GM04504 (cell line): ENCODE measurements at places on chromosomes 6 and 20.

DNA sequence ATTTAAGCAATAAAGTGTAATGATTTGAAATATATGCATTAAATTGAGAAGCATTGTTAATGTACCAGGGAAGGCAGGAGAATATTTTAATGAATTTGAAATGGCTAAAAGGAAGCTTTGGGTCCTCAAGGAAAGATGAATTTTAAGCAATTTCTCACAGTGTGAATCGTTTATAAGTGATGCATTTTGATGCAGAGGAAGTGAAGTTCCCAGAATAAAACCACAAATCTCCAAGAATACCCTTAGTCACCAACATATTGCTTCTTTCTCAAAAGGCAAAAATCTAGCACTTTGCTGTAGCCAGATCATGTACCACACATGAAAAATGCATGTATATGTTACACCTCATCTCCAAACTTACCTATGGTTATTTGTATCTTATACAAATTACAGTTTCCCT is 11.7 kb downstream of the TPD52L1 start:
- no peak for DNase-seq

GRCh38 chr6:149545258-149545753 is 537 bp downstream of the PPIL4 start:
- DNase-seq, result no peak

DNA sequence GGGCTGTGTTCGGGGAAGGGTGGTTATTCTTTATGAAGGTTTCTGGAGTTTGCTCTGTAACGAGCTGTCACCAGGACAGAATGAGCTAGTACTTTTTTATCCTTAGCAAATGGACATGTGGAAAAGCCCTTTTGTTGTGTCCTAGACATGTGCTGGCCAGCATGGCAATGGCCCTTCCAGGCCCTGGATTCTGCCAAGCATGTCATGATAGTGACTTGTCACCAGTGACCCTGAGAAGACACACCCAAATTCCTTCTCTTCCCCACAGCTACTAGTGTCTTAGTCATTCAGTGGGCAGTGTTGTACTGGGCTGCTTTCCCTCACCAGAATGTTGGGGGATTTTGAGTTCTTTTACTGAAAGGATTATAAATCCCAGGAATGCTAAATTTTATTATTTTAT is 74.0 kb upstream of the XRN2 start:
- DNase-seq, result peak; percentile 9

GRCh38 chr6:90095788-90096187 is 200.9 kb downstream of the BACH2 start:
- DNase-seq, result no peak

DNA sequence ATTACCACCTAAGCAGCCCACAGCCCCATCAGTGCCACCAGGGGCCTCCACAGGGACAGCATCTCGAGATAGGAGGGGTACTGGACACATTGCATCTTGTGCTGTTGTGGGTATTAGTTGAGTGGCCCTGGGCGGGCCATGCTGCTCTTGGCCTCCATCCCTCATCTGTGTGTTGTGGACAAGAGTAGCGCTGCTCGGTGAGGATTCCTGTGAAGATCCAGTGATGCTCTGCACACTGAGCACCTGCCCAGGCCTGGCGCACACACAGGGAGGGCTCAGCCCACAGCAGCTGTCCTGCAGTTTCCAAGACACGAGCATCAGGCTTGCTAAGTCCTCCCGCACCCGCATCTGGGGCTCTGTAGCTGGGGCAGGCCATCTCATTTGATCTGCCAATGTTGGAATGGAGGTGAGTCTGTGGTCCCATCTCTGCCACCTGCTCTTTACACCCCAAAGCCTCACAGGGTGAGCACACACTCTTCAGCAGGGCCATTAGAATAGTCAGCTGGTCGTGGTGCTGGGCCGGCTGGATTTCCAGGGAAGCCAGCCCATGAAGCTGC is 32.0 kb downstream of the SPATA2 start:
- DNase-seq, result no peak

GRCh38 chr6:81233990-81234389 is 518.5 kb downstream of the TENT5A start:
- no peak for DNase-seq

- peak; percentile 3 for DNase-seq
Observed at GRCh38 chr6:116971959-116972358, 94.9 kb downstream of the RFX6 start.

- DNase-seq, result no peak
Observed at GRCh38 chr6:165889636-165890403, 226.8 kb upstream of the PDE10A start.

DNA sequence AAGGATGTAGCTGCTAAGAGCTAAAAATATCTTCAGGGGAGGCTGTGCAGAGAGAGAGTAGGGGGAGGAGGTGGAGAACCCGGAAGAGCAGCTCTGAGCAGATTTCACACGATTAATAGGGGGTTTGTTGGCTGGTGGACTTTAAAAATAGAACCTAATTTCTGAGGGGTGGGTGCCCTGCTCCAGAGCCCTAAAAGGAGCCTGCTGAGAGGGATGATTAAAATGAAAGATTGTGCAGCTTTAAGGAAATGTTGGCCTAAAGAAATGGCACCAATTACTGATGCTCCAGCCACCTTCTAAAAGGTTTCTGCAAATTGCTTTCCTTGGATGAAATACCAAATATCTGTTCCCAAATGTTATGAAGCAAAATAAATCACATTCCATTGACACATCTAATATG is 202.8 kb upstream of the BTBD3 start:
- DNase-seq, result no peak

- no peak for DNase-seq
Observed at GRCh38 chr6:4291453-4292403, 156.4 kb upstream of the ECI2 start.

DNA sequence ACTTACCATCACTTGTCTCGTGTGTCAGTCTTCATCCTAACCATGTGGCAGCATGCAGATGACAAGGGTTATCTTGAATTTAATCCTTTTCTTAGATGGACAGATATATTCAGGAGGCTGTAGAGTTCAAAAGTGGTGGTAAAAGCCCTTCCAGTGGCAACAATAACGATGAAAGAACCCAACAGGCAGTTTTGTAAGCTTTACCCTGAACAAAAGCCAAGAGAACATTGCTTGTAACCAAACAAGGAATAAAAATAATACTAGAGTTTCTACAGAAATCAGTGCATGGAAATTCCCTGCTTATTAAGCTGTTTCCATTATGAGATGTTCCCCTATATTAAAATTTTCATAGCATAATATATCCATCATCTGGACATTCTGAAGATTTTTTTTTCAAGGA is 69.7 kb downstream of the PDE7B start:
- no peak for DNase-seq

GRCh38 chr6:79574630-79575225 is 37.5 kb upstream of the LCA5 start:
- DNase-seq, result peak; percentile 2

GRCh38 chr6:37988696-37989095 is 169.2 kb downstream of the ZFAND3 start:
- DNase-seq, result no peak

DNA sequence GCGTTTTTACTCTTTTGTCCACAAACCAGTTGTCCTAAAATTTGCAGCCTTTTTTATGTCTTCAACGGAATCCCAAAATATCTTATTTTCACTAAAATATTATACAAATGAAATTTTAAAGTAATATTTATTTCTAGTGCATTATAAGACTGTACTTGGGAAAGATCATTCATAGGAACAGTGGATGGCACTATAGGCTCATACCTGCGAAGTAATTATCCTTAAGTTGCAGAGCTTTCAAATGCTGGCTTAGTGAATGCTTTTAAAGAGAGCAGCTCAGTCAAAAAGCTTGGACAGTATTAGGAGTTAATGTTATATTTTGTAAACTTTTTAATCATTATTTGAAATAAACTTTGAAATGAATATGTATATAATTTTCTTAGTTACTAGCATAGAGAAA is 254.9 kb downstream of the CDKAL1 start:
- no peak for DNase-seq

GRCh38 chr20:58111310-58112016 is 117.0 kb downstream of the ANKRD60 start:
- DNase-seq, result no peak

DNA sequence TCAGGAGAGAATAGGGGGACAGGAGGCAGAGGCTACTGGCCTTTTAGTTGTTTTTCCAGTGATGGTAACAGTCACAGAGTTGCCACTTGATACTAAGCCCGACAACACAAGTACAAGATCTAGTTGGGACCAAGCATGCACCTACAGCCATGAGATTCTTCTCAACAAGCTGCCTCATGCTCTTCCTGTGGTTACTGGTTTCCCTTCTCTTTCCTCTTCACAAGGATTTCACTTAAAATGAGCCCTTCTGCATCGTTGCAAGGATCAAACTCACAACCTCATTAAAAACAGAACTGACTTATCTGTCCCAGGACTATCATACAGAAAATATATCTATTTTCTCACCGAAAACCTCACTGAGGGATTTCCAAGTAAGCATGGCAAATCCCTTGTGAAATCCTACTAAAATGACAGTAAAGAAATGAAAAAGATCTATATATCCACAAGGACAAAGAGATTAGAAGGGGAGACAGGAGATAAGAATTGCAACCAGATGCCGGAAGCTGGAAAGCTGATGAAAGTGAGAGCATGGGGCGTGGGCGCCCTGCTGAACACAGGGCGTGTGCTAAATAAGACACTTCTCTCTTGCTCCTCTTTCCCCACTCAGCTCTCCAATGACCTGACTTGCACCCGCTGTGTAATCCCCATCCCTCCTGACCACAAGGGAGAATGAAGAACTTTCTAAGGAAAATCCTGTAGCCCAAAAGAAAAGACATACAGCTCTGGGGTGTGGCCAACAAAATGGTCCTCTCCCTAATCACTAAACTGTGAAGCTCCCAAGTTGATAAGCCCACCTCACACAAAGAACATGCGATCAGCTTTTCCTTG is 13.4 kb downstream of the MTFR2 start:
- DNase-seq, result no peak

GRCh38 chr6:30883685-30884520 is at the start of gene DDR1:
DDR1 (plus strand) TSS chr6:30884519; CDS start chr6:30888730, 4,211 bp downstream.
- no peak for DNase-seq

GRCh38 chr6:101226677-101227135 is 166.8 kb upstream of the GRIK2 start:
- peak; percentile 8 for DNase-seq

DNA sequence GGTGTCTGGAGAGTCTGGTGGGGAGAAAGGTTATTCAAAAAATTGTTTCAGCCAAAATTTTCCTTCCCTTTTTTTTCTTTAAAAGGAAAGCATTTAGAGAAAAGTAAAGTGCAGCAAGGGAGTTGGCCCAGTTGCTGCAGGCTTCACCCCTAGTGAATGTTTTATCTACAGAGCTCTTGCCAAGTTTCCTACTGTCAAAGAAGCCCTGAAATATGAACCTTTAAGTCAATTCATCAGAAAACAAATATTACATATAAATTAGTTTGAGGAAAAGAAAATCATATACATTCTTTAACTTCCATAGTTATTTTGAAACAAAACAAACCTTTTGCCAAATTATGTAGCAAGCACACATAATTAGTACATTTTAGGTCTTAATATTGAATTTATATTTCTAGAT is 25.0 kb upstream of the HMGCLL1 start:
- DNase-seq, result no peak

DNA sequence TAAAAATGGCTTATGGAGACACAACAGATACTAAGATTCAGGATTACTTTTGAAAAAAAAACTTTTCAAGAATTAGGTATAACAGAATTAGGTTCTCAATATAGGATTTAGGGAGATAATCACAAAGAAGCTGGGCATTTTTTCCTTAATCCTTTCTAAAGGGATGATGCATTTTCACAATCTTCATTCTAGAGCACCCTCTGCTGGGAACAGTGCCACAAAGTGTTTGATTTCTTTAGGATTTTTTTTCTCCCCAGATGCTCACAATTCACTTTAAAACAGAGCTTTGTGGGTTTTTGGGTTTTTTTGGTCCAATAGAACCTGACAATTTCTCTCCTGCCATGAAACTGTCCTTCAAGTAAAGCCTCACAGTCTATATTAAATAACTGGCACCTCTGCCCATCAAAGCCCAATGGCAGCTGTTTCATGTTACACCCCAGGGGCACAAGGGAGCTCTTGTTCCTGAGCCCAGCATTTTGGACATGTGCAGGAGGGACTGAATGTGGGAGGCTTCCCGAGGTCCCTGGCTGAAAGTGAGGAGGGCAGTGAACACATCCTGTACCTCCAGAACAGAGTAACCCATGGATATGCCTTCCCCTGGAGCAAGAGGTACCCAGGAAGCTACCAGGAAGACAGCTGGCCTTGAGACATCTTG is 39.7 kb downstream of the PREP start:
- peak; percentile 27 for DNase-seq

GRCh38 chr20:54152227-54153040 is 21.4 kb downstream of the CYP24A1 start:
- no peak for DNase-seq

DNA sequence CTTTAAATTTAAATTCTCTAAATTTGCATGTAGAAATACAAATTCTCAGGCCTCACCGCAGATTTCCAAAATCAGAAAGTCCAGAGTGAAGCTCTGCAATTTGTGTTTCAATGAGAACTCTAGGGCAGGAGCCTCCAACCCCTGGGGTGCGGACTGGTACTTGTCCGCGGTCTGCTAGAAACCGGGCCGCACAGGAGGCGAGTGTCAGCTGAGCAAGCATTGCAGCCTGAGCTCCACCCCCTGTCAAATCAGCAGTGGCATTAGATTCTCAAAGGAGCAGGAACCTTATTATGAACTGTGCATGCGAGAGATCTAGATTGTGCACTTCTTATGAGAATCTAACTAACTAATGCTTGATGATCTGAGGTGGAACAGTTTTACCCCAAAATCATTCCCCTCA is 203.0 kb upstream of the PCSK2 start:
- DNase-seq, result no peak

GRCh38 chr6:17033746-17034145 is 68.1 kb upstream of the STMND1 start:
- no peak for DNase-seq

DNA sequence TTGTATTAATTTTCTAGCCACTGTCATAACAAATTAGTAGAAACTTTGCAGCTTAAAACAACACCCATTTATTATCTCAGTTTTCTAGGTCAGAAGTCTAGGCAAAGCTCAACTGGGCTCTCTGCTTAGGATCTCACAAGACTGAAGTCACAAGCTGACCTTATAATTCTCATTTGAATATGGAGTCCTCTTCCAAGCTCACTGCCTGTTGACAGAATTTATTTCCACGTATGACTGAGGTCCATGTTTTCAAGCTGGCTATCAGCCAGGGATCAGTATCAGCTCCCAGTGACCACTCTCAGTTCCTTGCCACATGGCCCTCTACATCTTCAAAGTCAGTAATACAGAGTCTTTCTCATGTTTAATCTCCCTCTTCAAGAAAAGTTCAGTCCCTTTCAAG is 11.7 kb upstream of the HLA-DQB2 start:
- DNase-seq, result no peak
